ENCODE measurements at places on chromosomes 16 and 17.

DNA sequence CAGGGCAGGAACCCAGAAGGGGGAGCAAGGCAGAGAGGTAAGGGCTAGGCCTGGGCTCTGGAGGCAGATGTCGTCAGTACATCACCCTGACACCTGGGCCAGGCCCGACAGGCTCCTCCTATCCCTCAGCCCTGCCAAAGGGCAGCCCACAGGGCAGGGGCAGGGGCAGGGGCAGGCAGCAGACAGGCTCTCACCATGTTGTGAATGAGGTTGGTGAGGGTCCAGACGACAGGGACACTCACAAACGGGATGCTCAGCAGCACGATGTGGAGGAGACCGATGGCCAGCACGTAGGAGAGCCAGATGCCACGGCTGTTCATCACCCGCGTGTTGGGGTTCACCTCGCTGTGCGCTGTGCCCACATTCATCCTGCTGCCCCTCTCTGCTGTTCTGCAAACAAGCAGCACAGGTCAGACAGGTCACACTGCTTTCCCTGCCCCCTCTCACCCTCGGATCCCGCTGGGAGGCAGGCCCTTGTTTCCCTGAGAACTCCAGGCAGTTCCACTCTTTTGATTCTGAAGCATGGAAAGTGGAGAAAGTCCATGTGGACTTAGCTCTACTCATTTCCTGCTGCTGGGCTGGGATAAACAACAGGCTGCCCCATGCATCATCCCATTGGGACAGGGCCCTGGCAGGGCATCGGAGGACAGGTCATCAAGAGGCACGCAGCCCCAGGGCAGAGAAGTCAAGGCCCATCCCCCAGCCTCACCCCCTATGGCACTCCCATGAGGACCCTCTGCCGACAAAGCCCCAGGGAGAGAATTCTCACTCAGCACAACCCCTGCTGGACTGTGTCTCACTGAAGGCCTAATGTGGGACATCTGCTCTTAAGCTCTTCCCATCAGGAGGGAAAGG, 3.3 kb downstream of the ORMDL3 start:
- no peak for DNase-seq

DNA sequence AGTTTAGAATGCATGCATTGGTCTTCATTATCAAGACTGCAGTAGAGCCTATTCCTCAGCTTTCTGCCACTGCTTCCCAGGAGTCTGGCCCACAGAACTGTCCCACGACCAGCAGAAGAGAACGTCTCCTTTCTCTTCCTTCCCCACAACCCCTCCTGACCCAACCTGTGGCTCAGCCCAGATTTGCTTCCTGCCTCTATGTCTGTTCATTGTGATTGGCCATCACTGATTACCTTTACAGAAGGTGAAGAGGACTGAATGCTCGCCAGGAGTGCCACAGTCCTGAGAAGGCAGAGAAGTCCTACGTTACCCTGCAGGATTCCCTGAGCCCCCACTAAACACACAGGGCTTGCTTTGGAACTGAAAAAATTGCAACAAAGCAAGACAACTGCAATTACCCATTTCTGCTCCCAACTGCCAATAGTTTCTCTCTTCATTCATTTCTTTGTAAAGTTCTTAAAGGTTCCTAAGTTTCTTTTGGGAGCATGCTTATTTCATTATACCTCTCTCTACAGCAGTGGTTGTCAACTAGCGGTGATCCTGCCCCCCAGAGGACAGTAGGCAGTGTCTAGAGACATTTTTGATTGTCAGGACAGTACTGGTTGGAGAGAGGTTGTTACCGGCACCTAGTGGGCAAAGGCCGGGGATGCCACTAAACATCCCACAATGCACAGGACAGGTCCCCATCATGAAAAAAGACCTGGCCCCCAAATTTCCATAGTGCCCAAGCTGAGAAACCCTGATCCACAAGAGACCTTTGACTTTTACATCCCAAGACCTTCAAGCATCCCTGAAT, 4.5 kb upstream of the NAT9 start:
- no peak for DNase-seq

DNA sequence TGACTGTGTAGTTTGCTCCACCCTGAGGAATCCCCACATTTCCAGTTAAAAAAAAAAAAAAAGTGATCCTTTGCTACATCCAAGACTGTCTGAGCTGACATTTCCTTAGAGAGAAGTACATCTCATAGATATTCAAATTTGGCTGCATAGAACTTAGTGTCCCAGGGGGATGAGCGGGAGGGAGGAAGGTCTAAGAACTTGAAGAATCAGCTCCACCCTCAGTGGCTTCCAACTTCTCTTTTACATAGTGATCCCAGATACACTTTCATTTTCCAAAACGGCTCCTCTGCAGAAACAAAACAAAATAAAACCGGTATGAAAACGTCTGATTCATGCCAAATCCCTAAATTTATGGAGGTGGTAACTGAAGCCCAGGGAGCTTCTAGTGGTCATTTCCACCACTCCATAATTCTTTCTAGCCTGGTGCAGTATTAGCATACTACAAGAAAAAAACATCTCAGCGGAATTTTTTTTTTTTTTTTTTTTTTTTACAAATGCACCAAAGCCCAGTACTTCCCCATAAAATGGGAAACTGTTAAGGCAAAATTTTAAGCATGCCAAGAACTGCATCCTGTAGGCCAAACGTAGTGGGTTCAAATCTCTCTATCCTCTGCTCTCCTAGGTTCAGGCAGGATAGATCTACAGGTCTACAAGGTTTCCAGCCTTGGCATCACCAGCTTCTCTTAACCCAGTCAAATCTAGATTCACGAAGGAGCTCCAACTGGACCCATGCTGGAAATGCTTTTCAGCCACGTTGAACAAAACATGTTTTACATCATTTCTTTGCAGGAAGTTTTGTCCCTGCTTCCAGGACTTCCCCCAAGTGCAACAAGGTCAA, 29.3 kb downstream of the MAF start:
- DNase-seq = peak; percentile 41

DNA sequence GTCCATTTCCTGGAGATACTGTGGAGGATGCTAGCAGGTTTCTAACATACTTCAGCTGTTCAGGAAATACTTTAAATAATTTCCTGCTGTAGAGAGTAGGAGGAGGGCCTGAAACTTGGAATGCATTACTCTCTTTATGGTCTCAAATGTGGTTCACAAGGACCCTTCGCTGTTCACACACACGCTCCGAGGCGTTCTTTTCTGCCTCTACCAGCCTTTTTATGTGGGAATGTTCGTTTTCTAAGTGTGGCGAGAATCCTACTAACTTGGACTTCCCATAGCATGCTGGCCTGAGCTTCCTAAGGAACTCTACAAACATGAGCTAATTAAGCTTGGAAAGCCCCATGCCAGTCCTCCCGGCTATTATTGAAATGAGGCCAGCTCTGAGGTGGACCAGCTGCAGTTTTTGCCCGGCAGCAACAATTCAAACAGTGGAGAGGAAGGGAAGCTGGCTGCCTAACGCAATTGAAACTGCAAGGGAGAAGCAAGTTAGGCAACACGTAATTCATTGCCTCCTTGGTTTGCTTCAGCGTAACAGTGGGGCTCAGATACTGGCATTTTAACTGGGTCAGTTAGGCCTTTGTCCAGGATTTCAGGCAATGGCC, 18.9 kb downstream of the KPNA2 start:
- DNase-seq = peak; percentile 70

DNA sequence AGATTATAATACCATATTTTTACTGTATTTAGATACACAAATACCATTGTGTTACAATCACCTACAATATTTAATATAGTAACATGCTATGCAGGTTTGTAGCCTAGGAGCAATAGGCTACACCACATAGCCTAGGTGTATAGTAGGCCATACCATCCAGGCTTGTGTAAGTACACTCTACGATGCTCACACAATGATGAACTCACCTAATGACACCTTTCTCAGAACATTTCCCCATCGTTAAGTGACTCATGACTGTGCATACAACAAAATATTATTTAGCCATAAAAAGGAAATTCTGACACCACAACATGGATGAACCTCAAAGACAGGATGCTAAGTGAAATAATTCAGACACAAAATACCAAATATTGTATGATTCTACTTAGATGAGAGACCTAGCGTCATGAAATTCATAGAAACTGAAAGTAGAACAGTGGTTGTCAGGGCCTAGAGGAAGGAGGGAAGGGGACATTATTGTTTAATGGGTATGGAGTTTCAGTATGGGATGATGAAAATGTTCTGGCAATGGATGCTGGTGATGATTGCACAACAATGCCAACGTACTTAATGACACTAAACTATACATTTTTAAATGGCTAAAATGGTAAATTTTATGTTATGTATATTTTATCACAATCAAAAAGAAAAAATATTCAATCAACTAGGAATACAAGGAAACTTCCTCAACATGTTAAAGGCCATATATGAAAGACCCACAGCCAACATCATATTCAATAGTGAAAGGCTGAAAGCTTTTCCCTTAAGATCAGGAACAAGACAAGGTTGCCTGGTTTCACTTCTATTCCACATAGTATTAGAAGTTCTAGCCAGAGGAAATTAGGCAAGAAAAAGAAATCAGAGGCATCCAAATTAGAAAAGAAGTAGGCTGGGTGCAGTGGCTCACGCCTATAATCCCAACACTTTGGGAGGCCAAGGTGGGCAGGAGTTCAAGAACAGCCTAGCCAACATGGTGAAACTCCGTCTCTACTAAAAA, 5.9 kb upstream of the C16orf87 start:
- no peak for DNase-seq

Data from femur (tissue), 1 donor.